OCI-M1 (cell line): ENCODE measurements at places on chromosomes 4 and X.

DNA sequence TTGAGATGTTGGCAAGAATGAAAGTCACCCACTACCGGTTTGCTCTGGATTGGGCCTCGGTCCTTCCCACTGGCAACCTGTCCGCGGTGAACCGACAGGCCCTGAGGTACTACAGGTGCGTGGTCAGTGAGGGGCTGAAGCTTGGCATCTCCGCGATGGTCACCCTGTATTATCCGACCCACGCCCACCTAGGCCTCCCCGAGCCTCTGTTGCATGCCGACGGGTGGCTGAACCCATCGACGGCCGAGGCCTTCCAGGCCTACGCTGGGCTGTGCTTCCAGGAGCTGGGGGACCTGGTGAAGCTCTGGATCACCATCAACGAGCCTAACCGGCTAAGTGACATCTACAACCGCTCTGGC, 12.3 kb downstream of the RPL9 start:
- DNase-seq: no peak

DNA sequence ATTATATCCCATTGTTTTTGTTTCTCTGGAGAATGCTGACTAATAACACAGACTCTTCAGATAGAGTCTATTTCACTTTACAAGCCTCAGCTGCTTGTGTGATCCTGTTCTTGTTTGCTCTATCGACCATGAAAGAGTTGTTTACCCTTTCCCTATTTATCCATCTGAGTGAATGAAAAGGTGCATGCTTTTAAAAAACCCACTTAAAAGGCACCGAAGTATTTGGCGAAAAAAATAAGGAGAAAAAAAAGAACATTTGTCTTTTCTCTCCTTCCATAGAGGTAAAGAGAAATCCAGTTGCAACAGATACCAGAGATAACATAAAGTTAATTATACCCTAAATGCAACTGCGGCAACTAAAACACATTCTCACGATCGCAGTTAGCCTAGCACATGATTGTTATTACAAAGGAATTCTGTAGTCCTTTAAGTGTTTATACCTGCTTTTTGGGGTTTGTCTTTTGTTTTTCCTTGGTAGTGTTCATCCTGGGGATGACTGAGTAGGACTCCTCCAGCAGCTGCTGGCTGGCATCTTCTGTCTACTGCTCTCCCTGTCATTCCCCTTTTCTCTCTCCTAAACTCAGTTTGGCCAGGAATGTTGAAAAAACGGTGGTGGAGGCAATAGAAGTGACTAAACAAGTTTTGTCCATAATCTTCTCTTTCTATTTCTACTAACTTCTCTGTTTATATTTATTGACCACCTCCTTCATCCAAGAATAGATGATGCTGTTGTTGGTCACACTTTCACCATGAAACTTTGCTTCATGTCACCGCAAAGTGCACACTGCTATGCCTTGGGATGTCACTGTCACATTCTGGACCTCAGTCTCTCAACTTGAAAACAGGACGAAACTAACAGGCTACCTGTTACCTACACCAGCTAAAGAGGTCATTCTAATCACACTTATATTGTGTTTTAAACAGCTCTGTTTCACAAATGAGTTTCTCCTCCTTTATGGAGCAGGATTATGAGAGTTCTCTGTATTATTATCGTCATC, 41.9 kb upstream of the FRAS1 start:
- DNase-seq: no peak

- DNase-seq: no peak
Measured at GRCh38 chr4:41160856-41161255, 53.5 kb downstream of the APBB2 start.

DNA sequence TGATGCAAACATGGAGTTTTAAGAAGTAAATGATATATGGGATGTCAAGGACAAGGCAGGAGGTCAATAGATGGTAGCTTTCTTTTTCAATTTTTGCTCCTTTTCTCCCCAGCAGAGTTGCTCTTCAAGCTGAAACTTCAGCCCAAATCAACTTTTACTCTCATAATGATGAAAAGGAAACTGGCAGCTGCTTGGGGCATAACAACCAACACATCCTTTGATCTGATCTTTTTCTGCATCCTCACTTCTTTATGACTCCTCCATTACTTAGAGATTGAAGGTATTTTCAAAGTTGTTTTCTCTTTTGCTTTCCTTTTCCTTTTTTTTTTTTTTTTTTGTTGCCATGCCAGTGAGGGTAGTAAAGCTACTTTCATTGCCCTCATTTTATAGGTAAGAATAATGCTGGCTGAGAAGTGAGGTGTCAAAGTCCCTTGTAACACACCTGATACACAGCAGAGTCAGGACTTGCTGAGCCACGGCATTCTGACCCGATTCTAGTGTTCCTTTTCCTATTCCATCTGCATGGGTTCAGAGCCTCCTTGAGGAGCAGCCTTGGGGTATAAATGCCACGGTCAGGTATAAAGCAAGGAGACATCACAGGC, 26.9 kb downstream of the SLC2A9 start:
- DNase-seq: no peak

- no peak for DNase-seq
Measured at GRCh38 chrX:42696536-42697124, 81.3 kb downstream of the PPP1R2C start.

DNA sequence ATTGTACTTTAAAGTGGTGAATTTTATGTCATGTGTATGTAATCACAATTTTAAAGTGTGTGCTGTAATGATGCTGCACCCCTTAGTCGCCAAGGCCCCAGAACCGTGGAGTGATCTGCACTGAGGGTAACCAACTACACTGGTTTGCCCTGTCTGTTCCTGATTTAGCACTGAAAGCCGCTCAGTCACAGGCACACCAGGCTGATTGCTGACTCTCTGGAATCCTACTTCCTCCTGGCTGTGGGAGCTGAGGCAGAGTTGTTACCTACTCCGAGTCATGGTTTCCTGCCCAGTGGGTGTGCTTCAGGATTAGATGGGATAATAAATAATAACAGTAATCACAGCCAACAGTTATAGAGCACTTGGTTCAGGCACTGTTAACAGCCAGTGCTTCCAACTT, 645.4 kb downstream of the BCOR start:
- no peak for DNase-seq
